ENCODE measurements at places on chromosomes 5 and 9. TPM values are rescaled to one million over a fixed set of nuclear protein-coding genes. Genes with fewer than 3 reads are reported as not detected.

FAM169A gene
- total RNA-seq = 3.5 TPM

SPINK6 gene
- total RNA-seq = not detected

- DNase-seq = no peak
These were observed 410.0 kb upstream of the CD180 start for GRCh38 chr5:67606586-67606947.

DNA sequence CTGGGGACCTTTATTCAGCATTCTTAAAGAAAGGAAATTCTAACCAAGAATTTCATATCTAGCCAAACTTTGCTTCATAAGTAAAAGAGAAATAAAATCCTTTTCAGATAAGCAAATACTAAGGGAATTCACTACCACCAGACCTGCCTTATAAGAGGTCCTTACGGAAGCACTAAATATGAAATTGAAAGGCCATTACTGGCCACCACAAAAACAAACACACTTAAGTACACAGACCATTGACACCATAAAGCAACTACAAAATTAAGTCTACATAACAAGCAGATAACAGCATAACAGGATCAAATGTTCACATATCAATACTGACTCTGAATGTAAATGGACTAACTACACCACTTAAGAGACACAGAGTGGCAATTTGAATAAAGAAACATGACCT lies 361.4 kb upstream of the POU5F2 start:
- DNase-seq = no peak

DNA sequence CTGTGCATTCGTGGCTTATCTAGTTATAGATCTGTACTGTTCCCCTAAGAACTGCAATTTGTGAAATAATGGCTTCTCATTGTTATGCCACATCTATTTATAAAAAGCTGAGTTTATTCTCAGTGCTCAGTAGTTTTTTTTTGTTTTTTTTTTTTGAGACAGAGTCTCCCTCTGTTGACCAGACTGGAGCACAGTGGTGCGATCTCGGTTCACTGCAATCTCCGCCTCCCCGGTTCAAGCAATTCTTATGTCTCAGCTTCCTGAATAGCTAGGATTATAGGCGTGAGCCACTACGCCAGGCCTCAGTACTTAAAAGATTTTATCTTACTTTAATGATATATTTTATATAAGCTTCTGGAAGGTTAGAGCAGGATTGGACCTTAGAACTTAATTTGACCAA lies 19.0 kb downstream of the SEC61B start:
- no peak for DNase-seq
